NCI-H187 (cell line): ENCODE measurements at places on chromosomes 16 and 17.

DNA sequence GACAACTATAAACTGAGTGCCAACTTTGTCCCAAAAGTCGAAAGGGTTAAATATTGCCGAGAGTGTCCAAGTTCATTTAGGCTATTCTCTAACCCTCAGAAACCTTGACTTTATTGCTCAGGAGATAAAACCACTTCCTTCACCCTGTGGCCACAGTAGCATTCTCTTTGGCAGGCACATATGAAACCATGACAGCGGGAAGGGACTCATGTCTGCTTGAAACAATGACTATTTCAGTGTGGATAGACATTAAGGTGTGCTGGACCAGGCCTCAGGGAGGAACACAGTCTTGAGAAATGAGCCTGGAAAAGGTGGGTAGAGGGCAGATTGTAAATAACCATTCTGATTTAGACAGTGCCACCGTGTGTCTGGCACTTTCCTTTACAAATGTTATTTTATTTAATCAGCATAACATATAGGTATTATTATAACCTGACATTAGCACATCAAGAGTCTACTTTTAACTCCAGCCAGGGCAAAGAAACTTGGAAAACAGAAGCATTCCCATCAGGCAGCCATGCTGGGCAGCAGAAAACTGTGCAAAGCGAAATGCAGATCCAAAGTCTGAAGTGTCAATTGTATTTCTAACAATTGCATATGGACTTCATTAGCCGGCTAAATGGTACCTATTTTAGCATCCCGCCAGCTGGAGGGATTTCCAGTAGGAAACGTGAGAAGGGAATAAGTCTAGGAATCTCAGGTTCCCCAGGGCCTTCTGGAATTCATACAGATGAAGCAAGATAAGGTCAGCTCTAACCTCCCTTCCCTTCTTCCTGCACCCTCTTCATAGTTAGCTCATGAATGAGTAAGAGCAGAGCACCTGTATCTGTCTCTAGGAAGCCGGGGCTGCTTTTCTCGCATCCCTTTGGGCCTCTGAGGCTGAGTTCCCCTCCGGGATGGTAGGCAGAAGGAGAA is 212.8 kb upstream of the ELAC2 start:
- DNase-seq = no peak

DNA sequence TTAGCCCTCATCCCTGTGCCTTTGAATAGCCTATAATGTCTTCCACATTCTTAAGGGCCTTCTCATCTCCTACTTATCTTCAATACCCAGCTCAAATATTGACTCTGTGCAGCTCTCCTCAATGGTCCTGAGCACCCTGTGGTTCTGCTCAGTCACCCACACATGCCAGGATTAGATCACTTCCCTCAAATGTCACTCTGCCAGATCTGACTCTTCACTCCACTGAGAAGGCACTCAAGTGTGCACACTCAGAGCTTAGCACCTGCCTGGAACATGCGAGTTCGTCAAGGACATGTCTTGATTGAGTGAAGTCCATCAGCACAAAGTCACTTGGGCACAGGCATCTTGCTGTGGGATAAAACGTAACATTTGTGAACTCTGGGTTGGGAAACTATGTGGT is 404.8 kb downstream of the CDH13 start:
- no peak for DNase-seq

GRCh38 chr16:88466175-88466862 is 13.2 kb downstream of the ZFPM1 start:
- no peak for DNase-seq

- no peak for DNase-seq
Measured at GRCh38 chr16:82454566-82454965, 172.2 kb upstream of the CDH13 start.

- DNase-seq = no peak
Measured at GRCh38 chr17:81340607-81341515, 45.8 kb upstream of the SLC38A10 start.

- no peak for DNase-seq
Measured at GRCh38 chr16:85665929-85666328, 22.8 kb downstream of the GINS2 start.

- no peak for DNase-seq
Measured at GRCh38 chr16:10501016-10501607, 79.3 kb downstream of the EMP2 start.

DNA sequence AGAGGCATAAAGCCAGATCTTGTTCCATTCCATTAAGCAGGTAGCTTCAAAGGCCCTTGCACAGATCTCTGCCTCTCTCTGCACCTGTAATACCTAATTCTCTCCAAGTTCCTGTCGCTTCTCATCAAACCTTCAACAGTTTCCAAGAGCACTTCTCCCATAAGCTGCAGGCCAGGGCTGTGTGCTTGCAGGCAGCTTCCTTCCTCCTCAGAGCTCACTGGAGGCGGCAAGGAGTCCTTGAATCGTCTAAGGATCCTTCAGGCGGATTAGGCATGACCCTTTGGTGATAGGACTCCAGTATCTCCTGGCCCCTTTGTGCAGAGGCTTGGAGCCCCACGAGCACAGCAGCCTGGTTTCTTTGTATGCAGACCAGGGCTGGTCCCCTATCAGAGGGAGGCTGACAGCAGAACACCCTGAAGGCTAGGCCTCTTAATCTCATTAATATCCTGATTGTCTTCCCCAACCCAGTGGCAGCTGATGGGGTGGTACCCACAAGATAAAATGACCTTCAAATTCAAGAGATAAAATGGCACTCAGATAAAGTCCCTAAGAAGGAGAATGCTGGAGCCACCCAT is 19.8 kb downstream of the HNF1B start:
- no peak for DNase-seq

- DNase-seq = no peak
Measured at GRCh38 chr17:72466199-72466598, 345.4 kb downstream of the SOX9 start.
